Glutamatergic neuron (in vitro differentiated cells): ENCODE measurements at places on chromosomes 2 and 18.

GRCh38 chr2:182463760-182464159, 36.9 kb upstream of the PDE1A start:
- no peak for DNase-seq

DNA sequence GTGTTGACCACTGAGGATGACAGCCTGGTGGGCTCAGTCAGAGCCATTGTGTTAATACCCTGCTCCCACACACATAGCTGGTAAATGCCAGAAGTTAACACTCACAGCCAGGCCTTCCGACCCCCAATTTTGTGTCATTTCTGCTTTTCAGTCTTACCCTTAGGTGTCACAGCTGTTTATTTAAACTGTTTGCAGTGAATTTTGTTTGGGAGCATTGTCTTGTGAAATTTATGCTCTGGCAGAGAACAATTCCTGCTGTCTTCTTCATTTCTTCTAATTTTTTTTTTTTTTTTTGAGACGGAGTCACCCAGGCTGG, 8.2 kb downstream of the LPIN1 start:
- DNase-seq = no peak

DNA sequence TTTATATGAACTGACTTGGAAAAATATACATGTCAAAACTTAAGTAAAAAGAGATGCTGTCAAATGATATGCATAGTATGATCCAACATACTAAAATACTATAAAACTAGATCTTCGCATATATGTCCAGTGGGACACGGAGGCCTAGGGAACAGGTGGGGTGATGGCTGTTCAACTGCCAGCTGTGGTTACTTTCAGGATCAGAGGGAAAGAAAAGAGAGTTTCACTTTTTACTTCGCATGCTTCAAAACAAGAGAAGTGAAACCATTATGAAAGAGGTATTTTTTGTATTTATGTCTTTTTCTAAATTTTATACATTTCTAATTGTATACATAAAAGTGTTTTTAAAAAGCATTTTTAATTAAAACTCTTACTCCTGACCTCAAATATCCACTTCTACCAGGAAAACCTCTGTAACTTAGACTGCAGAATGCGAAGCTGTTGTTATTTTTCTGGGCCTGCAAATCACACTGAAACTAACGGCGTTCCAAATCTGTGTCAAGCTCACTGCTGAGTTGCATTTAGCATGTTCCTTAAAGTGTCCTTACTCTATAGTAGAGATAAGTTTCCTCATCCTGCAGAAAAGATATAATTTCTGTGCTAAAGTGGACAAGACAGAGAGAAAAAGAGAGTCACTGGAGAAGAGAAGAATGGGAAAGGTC, 97.8 kb upstream of the SLC35G4 start:
- DNase-seq = no peak

DNA sequence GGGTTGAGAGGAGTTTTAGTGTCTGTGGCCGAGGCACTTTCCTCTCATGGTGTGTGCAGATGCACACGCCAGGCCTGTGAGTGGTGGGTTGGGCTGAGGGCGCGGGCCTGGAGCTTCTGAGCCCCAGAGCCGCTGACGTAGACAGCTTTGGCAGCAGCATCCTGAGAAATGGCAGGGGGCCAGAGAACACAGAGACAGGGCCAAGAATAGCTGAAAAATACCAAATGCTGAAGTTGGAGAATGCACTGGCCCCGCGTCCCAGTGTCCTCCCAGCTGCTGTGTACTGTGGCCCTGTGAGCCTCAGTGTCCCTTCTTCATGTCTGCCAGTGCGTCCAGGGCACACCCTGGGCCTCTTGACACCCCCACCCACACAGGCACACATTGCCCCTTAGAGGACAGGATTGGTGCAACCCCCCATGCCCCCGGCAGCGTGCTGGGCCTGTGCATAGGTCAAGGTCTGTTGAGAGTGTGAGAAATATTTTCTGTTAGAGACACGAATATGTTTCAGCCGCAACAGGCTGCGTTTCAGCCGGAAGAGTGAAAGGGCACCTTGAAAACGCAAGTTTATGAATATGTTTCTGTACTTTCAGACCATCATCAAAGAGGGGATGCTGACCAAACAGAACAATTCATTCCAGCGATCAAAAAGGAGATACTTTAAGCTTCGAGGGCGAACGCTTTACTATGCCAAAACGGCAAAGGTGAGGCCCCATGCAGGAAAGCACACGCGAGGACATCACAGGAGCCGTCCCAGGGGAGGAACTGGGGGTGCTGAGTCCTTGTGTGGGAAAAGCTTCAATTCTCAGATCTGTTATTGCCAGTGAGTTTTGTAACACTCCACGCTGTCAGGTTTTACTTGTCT, 33.6 kb downstream of the DGKD start:
- no peak for DNase-seq

DNA sequence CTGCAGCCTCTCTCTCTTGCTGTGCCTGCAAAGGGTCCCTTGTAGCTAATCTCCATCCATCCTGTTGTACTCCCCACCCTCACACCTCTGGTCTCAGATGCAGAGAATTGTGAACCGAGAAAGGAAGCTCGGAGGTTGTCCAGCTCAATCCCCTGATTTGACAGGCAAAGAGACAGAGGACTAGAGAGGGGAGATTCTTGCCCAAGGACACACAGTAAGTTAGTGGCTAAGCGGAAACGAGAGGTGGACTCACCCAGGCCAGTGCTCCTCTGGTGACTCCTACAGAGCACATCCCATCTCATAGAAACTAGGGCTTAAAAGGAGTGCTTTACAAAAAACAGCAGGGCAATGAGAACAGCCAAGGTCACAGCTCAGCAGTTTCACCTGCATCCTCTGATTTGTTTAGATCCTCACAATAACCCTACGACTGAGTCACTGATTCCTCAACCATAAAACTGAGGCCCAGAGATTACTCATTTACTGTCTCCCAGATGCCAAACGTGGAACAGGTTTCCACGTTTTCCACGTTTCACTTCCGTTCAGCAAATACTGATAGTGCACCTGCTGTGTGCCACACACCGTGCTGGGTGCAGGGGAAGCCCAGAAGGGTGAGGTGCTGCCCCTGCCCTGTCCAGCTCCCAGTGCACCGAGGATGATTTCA, 22.1 kb downstream of the EHD3 start:
- no peak for DNase-seq

DNA sequence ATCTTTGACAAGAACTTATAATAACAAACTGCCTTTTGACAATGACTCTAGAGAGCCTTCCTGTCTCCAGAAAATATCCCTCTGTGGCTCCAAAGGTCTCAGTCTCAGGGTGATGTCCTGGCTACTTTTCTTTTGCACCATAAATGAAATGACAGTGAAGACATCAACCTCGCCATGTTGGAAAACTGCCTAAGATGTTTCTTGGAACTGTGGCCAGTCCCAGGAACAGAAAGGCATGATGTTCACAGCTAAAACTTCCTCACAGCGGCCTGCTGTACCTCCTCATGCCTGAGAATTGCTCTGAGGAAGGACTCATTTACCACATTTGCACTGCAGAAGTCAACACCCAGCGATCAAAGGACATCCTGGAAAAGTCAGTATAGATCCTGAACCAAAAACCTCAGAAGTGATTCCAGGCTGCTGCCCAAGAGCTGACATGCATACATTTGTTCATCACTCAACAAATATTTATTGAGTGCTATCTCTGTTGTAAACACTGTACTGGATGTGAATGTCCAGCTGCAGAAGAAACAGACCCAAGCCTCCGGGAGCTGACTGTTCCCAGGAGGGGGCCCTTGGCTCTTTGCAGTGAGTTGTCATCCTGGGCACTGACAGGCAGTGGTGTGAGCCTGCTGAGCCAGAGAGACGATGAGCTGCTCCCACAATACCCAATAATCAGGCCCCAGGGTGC, 64.3 kb upstream of the ACSL3 start:
- DNase-seq = no peak

GRCh38 chr2:1477196-1478040, 64.2 kb downstream of the TPO start:
- no peak for DNase-seq

- DNase-seq = no peak
Measured at GRCh38 chr2:188580738-188581137, 289.1 kb downstream of the GULP1 start.

GRCh38 chr2:169086893-169087467, 17.6 kb downstream of the DHRS9 start:
- no peak for DNase-seq

GRCh38 chr2:231238689-231239088, 40.3 kb downstream of the ARMC9 start:
- DNase-seq = no peak

- no peak for DNase-seq
Measured at GRCh38 chr2:110858135-110858725, 125.9 kb downstream of the ACOXL start.

DNA sequence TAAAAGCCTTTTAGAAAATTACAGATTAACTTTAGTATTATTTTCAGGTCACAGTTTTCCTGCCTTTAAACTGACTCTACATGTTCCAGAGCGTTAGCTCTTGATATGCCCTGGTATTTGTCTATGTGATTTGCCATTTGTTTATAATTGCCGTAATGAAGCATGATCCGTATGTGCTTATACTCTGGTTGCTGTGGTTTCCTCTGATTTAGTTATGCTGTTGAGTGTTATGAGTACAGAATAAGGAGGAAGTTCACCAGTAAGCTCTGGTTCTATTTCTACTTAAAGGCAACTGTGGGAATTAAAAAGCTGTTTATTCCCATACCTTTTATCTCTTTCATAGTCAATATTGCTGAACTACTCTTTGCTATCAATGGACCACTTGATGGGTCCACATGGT, 123.5 kb downstream of the OSBPL6 start:
- no peak for DNase-seq

DNA sequence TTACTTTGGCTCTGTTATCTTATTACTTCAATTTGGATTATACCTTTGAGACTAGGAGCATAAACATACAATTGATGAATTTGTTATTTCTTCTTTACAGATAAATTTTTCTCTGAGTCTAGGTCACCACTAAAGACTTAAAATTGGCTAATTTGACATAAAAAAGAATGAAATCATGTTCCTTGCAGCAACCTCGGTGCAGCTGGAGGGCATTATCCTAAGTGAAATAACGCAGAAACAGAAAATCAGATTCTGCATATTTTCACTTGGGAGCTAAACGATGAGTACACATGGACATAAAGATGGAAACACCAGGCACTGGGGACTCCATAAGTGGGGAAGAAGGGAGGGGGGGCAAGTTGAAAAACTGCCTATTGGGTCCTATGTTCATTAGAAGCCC, 172.8 kb upstream of the SESTD1 start:
- no peak for DNase-seq

DNA sequence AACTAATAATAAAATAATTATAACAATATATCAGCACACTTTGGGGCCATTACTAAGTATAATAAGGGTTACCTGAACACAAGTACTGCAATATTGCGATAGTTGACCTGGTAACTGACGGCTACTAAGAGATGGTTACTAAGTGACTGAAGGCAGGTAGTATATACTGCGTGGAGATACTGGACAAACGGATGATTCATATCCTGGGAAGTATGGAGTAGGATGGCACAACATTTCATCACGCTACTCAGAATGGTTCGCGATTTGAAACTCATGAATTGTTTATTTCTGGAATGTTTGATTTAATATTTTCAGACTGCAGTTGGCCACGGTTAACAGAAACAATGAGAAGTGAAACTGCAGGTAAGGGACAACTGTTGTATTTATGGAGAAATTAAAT, 39.5 kb upstream of the FLACC1 start:
- no peak for DNase-seq

GRCh38 chr2:49355611-49356010, 201.3 kb upstream of the FSHR start:
- no peak for DNase-seq

GRCh38 chr2:200399046-200399445, 92.6 kb downstream of the SPATS2L start:
- no peak for DNase-seq
